ENCODE measurements at places on chromosomes 2 and 18. TPM values are rescaled to one million over a fixed set of nuclear protein-coding genes. Genes with fewer than 3 reads are reported as not detected.

The FOXD4L1 gene
- total RNA-seq: not detected

The PSMA8 gene
- total RNA-seq: not detected

The NR4A2 gene
- total RNA-seq: 0.67 TPM

The NXPH2 gene
- total RNA-seq: 0.14 TPM

The ZNF385B gene
- total RNA-seq: 3.2 TPM

The TAF1B gene
- total RNA-seq: 26.9 TPM
